ENCODE measurements at places on chromosomes 3 and 15.

DNA sequence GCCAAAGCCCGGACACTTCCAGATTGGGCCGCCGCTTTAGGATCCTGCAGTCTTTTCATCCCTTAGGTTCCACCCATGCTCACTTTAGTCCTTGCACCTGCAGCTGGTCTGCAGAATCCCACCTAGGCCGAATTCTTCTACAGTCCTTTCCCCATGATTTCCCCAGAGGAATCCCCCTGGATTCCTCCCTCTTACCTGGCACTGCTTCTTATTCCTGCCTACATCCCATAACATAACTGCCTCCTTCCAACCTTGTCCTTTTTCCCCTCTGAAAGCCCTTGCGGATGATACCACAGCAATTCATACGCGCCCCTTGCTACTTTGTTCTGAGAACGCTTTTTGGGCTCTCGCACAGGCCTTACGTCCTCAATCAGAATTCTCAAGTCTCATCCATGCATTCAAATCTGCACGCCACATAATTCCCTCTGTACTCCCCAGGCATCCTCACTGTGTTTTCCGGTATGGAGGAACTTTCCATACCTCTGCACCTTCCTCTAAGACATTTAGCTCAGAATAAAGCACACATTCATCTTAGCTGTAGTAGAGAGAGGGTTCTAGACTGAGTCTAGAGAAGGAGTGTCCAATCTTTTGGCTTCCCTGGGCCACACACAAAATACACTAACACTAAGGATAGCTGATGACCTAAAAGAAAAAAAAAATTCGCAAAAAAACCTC is 619 bp downstream of the EIF2AK4 start:
- peak; percentile 39 for DNase-seq

GRCh38 chr3:192887047-192887446 is 30.6 kb downstream of the MB21D2 start:
- DNase-seq, result no peak

- DNase-seq, result no peak
Measured at GRCh38 chr3:187999821-188000220, 154.1 kb upstream of the LPP start.

DNA sequence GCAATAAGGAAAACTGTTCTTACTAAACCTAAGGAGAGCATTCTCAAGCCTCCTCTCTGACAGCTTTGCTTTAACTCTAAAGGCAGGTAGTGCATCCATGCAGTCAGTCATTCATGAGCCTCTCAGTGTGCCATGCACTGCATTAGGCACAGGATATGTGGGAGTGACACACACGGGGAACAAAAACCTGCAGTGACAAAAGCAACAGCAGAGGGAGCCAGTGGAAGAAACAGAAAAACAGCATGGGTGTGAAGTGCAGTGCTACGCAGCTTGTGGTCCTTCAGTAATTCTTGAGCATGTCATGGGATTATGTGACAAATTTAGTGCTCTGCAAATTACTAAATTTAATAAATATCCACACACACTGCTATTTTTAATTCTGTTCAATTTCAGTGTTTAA is 230.7 kb downstream of the BBX start:
- DNase-seq, result peak; percentile 60

DNA sequence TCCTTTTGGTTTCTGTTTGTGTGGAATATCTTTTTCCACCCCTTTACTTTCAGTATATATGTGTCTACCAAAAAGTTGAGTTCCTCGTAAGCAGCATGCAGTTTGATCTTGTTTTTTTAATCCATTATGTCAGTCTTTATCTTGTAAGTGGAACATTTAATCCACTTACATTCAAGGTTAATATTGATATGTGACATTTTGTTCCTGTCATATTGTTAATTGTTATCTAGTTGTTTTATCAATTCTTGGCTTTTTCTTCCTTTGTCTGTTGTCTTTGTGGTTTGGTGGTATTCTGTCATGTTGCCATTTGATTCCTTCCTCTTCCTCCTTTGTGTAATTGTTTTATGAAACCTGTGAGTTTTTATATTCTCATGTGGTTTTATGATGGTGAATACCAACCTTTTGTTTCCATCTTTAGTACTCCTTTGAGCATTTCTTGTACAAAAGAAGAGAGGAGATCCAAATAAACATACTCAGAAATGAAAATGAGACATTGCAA is 43.4 kb upstream of the XCR1 start:
- DNase-seq, result peak; percentile 30

GRCh38 chr15:96330064-96330449 is 443 bp upstream of the NR2F2 start:
- peak; percentile 82 for DNase-seq

GRCh38 chr3:129010310-129010956 is 9.3 kb downstream of the EFCC1 start:
- no peak for DNase-seq

DNA sequence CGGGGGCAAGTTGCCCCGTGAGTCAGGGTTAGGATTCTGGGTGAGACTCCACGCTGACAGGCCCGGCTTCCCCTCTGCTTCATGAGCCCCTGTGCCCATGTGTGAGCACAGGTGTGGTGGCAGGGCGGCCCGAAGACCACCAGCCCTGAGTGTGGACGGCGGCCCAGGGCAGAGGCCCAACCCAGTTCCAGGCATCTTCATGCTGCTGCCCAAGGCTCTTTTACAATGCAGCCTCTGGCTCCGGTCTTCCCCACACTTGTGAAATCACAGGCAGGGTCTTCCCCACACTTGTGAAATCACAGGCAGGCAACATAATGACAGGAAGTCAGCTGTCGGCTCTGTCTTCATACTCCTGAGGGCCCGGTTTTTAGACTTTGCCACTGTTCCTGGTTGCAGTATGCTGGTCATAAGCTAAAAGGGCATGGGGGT is 78.8 kb downstream of the AAGAB start:
- DNase-seq, result peak; percentile 91

GRCh38 chr3:138569090-138569489 is 25.0 kb downstream of the CEP70 start:
- no peak for DNase-seq

GRCh38 chr3:113374078-113374477 is 67.2 kb downstream of the CFAP44 start:
- no peak for DNase-seq

GRCh38 chr3:58464866-58465265 is 27.0 kb upstream of the KCTD6 start:
- DNase-seq, result no peak

DNA sequence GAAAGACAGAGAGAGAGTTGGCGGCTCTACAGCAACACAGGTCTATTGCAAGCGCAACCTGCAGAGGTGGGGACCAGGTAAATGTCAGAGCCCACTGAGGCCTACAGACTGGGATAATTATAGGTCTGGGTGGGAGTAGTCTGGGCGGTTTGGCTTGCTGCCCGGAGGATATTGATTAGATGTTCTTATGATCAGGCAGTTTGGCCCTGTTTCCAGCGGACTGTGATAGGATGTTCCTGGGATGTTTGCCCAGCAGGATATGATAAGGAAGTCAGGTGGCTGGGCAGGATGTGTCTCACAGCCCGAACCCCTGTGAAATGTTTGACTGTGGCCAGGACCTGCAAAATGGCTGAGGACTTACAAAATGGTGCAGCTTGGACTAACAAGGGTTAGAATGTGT is 364.9 kb downstream of the NAALADL2 start:
- no peak for DNase-seq

DNA sequence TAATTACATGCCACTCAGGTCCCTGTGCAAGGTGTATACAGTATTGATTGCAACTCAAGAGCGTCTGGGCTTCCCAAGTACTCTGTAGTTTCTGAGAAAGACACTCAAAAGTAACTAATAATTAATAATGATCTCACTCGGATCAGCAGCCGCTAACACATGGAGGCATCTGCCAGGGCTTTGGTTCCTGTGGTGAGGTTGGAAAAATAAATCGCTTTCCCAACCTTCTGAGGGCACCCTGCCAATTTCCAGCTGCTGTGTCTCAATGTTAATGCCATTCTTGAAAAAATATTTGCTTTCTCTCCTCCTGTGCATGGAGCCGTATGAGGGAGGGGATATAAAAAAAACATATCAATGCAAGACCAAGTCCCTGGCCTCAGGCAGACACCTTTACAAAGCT is 116.5 kb upstream of the SLC2A2 start:
- no peak for DNase-seq

DNA sequence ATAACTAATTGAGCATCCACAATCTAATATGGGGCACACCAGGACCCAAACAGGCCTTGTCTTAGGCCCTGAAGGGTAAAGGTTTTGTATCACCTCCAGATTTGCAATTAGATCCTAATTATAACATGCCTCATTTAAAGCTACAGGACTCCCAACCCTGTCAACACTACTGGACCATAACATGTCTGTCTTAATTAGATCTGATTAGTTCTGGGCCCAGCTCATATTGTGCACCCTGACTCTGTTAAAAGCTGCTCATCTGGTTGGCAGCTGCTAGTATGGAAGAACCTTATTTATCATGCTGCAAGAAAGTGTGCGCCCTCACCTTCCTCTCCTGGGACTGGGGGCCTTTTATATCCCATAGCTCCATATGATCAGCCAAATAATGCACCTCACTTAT is 457.8 kb downstream of the ROBO1 start:
- no peak for DNase-seq

DNA sequence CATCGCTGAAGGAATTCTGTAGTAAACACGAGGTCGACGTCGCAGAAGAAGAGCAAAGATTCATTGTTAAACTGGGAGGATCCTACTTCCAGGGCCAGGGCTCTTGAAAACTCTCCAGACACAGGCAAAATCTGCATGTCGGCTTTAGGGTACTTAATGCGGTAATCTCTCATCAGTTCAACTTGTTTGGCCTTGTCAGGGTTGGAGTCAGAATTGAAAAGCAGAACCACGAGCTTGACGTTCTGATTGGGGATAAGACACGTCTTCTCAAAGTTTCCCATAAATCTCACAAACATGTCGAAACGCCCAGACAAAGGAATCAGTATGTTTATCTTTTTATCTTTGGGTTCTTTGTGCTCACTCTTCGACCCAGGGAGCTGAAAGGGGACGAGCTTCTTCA is 74.0 kb downstream of the CHSY1 start:
- no peak for DNase-seq

GRCh38 chr3:174295306-174296092 is 563.6 kb upstream of the NAALADL2 start:
- no peak for DNase-seq

- no peak for DNase-seq
Measured at GRCh38 chr3:10395671-10396070, 74.8 kb upstream of the SEC13 start.

- DNase-seq, result peak; percentile 41
Measured at GRCh38 chr3:114904633-114905032, 242.5 kb downstream of the ZBTB20 start.

GRCh38 chr3:183033746-183034145 is 53.4 kb upstream of the DCUN1D1 start:
- no peak for DNase-seq

- DNase-seq, result no peak
Measured at GRCh38 chr3:152491922-152492321, 223.2 kb downstream of the MBNL1 start.

GRCh38 chr3:72052841-72053409 is 268.0 kb upstream of the PROK2 start:
- DNase-seq, result no peak

- DNase-seq, result no peak
Measured at GRCh38 chr15:38231436-38231835, 21.2 kb upstream of the SPRED1 start.

GRCh38 chr3:120448756-120449155 is 2.0 kb downstream of the FSTL1 start:
- no peak for DNase-seq

DNA sequence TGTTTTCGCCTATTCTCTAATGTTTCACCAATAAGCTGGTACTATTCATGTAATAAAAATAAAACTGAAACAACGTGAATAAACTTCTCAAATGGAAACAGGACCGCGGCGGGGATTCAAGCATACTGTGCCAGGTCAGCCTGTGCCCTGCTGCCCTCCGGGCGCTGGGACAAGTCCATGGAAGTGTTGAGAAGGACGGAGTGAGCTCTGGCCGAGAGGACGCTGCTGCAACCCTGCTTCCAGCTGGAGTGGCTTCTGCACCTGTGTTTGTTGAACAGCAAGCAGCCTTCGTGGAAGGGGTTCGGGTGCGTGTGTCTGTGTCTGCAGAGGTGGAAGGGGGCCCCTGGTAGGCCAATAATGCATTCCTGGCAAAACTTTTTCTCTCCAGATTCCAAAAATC is 50.0 kb upstream of the PCSK6 start:
- no peak for DNase-seq

DNA sequence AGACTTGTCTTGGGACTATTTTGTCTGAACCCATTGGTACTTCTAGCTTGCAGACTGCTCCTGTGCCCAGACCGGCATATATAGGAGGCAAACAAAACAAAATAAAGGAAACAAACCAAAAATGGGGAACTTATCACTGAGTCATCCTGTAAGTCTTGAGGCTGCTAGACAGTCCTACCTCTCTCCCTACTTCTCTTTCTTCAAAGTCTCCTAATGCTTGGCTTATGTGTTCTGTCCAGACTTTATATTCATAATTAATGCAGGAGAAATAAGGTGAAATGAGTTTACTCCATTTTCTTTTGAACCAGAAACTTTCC is 266.2 kb downstream of the ZNF385D start:
- DNase-seq, result peak; percentile 56

DNA sequence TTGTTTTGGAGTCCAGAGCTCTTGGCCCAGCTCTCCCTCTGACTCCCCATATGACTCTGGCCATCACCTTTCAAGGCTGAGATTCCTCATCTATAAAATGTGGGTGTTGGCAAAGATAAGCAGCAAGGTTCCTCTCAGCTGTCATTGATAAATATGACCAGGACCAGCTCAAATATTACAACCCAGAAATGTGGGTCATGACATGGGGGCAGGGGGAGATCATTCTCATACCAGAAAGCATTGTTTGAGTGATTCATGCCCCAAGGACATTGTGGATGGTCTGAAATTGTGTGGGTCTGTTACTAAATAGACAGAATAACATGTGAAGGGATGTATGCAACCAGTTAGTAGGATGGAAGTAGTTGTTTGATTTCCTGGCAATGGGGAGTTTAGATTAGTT is 13.9 kb downstream of the UPK1B start:
- DNase-seq, result no peak

GRCh38 chr3:69838696-69839515 is 99.6 kb downstream of the MITF start:
- DNase-seq, result no peak

DNA sequence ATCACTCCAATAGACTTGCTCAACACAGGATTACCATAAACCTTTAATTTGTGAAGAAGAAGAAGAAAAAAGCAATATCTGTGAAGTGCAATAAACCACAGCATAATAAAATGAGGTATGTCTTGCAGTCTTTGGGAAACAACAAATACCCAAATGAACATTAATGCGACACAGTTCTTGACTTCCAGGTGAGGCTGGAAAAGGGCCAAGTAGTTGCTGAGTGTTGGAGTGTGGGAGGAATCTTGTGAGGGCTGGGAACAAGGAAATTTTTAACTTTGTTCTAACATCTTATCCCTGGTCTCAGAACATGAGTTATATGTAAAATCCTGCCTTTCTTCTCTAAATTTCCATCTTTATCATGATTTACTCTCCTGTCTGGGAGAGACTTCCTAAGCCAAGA is 206.5 kb downstream of the DTWD1 start:
- no peak for DNase-seq

DNA sequence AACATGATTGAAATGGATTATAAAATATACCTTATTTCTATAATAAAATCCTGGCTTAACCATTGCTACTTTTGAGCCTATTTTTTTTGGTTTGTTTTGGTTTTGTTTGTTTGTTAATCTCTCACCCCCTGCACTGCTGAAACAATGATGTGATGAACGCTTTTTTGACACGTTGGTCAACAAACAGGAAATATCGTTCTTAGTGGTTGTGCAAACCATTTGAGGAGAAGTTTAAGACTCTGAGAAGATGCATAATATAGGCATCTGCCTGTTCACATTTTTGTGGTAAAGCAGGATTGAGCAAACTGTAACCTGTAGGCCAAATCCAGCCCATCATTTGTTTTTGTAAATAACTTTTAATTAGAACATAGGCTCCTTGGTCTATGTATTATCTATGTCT is 75.5 kb upstream of the MDFIC2 start:
- DNase-seq, result no peak

Data from NB4 (cell line).